ENCODE measurements at places on chromosomes 11 and 22.

- no peak for DNase-seq
These were observed 2089.0 kb upstream of the RAG2 start for GRCh38 chr11:38687008-38687407.

GRCh38 chr22:44759001-44759400 lies 6.6 kb downstream of the ARHGAP8 start:
- no peak for DNase-seq

- no peak for DNase-seq
These were observed 572.5 kb downstream of the BRD1 start for GRCh38 chr22:49255154-49255553.

DNA sequence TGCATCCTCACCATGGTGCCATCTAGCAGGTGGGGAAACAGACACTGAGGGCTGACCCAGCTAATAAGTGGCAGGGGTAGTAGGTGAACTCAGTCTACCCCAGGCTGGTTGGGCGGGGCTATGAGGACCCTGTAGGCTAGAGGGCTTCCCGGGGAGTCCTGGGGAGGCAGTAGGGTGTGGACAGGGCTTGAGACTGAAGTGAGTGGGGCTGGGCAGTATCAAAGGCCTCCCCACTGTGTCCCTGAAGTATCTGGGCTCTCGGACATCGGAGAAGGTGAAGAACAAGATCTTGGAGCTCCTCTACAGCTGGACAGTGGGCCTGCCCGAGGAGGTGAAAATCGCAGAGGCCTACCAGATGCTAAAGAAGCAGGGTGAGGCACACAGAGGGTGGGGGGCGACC lies 11.4 kb downstream of the GGA1 start:
- DNase-seq: no peak

- no peak for DNase-seq
These were observed 20.9 kb downstream of the SLC37A2 start for GRCh38 chr11:125084057-125084416.

DNA sequence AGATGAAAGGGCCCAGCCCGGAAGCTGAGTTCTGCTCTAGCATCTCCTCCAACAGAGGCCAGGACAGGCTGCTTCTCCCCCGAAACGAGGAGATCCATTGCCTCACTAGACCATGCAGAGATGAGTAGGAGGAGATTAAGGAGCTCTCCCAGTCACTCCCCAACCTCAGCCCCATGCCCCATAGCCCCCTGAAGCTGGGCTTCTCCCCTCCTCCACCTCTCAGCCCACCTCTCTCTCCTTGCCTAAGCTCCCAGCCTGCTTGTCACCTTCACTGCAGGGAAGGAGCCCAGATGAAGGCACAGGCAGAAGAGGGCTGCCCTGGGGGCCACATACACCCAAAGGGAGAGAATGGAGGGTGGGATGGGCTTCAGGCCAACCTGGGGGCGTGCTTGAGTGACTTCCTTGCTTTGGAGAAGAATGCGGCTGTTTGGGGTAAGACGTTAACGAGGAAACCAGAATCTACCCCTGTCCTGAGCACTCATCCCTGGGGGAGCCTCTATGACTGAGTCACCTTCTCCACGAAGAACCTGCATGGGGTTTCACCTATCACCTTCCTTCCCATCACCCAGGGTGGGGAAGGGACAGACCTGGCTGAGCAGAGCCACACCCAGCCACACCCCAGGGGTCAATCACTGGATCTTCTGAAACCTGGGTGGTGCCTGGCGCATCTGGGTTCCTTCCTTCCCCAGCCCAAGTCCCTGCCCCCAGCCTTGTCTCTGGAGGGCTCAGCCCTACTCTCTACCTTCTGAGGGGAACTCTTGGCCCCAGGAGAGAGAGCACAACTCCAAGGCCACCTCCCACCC lies 11.6 kb upstream of the GNAZ start:
- no peak for DNase-seq

- peak; percentile 78 for DNase-seq
These were observed 8.1 kb downstream of the IGSF9B start for GRCh38 chr11:133948711-133949110.

DNA sequence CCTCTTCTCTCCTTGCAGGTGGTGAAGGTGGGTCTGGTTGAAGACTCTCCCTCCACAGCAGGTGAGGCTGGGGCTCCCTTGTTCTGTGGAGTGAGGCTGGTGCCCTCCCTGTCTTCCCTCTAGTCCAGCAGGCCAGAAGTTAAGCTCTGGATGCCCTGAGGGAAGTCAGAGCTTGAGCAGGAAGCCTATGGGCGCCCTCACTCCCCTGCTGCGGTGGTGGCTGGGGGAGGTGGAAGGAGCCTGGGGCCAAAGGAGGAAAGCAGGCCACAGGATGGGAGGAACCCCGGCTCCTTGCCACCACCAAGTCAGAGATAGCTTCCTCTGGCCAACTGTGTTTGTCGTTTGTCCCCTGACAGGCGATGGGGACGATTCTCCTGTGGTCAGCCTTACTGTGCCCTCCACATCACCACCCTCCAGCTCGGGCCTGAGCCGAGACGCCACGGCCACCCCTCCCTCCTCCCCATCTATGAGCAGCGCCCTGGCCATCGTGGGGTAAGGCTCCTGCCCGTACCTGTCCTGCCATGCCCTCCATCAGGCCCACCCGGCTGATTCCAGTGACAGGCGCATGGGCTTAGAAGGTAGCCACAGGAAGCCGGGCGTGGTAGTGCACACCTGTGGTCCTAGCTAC lies 29.5 kb upstream of the RAB1B start:
- no peak for DNase-seq

DNA sequence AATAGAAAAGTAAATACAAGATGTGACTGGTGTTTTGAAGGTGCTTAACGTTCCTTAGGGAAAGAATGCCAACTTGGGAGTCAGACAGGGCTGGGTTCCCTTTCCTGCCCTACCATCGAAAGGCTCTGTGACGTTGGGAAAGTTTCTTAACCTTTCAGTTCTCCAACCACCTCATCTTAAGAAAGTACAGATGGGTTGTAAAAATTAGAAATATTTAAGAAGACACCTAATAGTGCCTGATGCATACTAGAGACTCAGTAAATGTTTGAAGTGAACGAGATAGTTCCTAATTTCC lies 1.1 kb downstream of the GTPBP1 start:
- DNase-seq: no peak

GRCh38 chr11:75450826-75451821 lies 18.1 kb upstream of the KLHL35 start:
- DNase-seq: no peak
